ENCODE measurements at places on chromosomes 1 and 21. TPM values are rescaled to one million over a fixed set of nuclear protein-coding genes. Genes with fewer than 3 reads are reported as not detected.

The AQP10 gene
- total RNA-seq, result not detected

The ZNF593OS gene
- total RNA-seq, result not detected

The CA6 gene
- total RNA-seq, result not detected

The PTPN22 gene
- not detected for total RNA-seq

The CFHR3 gene
- 0.20 TPM for total RNA-seq

The C8B gene
- total RNA-seq, result not detected

The IGSF9 gene
- 0.21 TPM for total RNA-seq

The PLEKHN1 gene
- 5.8 TPM for total RNA-seq

Measured in A549 treated with GW870086 at 1 μM for 4 hours (cell line).